GM20000 (cell line): ENCODE measurements at places on chromosomes 16 and 17.

DNA sequence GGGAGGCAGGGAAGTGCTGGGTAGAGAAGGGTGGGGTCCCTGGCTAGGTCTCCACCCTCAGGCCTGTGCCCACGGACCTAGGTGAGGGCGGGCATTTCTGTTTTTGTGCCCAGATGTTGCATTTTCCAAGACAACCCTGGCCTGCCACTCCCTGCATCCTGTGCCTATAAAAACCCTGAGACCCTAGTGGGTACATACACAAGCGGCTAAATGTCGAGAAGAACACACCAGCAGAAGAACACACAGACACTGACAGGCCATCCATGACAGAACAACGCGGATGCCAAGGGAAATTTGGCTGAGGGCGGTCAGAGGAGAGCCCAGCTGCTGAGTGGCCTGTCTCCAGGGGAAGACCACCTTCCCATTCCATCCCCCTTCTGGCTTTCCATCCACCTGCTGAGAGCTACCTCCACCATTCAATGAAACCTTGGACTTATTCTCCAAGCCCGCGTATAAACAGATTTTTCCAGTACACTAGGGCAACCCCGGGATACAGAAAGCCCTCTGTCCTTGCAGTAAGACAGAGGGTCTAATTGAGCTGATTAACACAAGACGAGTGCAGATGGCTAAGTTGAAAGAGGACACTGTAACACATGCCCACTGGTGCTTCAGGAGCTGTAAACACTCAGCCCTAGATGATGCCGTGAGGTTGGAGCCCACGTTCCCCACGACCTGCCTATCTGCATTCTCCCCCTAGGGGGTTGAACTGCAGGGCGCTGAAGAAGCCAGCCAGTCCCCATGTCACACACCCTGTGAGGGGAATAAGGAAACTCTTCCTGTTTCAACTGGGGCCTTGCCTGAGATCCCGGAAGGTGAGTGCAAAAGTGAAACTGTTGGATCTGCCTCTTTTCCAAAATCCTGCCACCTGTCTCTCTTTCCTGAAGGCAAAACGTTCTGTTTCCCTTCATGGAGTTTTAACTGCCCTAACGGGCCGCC is 147.2 kb upstream of the COX10 start:
- no peak for DNase-seq

DNA sequence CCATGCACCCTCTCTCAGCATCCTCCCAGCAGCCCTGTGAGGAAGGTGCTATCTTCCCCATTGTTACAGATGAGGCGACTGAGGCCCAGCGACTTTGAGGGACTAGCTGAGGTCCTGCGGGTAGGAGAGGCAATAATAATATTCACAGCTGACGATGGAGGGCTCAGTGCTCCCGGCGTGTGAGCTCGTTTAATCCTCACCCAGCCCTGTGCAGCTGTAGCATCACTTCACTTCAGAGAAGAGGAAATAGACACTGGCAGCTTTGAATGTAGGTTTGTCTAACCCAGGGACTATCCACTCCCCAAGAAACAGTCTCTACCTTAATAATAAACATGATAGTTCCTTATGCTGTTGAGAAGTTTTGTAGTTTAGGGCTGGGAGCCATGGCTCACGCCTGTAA is 21.6 kb downstream of the LASP1 start:
- no peak for DNase-seq

DNA sequence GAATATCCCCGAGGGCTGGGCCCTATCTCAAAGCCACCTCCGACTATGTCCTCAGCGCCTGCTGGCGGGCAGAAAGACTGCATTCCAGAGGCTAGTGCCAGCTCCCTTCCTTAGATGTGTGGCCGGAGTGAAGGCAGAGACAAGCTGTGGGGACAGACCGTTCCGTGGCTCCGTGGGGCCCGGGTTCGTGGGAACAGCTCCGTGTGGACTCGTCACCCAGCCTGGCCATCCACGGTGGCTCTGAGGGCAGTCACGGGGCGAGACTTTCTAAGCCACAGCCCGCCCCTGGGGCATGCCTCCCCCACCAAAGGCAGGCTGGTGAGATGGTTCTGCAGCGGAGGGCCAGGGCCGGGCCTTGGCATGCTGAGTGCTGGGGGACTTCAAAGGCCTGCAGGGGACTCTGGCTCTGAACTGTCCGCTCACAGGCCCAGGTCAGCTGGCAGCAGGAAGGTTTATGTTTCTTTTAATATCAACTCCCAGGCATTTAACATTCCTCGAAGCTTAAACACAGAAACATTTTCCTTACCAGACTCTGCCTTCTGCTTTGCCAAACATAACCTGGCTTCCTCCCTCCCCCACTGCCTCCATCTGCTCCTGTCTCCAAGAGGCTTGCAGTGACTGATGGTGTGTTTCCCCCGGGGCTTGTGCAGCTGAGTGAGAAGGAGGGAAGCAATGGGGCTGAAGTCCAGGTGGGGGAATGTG is 50.4 kb downstream of the TIMM22 start:
- DNase-seq, result no peak

DNA sequence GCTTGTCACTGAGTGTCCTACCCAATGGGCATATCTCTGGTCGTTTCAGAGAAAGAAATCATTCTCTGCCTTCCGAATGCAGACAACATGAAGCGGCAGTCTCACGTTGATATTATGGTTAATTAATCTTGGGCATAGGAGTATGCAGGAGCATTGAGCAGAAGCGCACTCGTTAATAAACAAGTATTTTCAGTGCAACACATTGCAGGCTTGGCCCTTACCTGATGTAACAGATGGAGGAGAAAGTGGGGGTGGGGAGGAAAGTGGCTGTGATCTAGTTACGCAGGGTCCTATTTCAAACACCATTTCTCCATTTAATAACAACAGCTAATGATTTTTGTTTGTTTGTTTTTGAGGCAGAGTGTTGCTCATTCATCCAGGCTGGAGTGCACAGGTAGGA is 414.0 kb upstream of the RBFOX1 start:
- DNase-seq, result no peak

- peak; percentile 96 for DNase-seq
Observed at GRCh38 chr16:67666559-67667452, at the start of the genes C16orf86 and ENKD1. TSS of gene C16orf86 (plus strand) at chr16:67666814. CDS start at chr16:67666971, 157 bp downstream. TSS of gene ENKD1 (minus strand) at chr16:67666750. CDS start at chr16:67666442, 308 bp downstream.

- DNase-seq, result peak; percentile 68
Observed at GRCh38 chr17:64306850-64307463, 43.9 kb upstream of the TEX2 start.

GRCh38 chr16:56013962-56014552 is 138.9 kb upstream of the CES5A start:
- no peak for DNase-seq

DNA sequence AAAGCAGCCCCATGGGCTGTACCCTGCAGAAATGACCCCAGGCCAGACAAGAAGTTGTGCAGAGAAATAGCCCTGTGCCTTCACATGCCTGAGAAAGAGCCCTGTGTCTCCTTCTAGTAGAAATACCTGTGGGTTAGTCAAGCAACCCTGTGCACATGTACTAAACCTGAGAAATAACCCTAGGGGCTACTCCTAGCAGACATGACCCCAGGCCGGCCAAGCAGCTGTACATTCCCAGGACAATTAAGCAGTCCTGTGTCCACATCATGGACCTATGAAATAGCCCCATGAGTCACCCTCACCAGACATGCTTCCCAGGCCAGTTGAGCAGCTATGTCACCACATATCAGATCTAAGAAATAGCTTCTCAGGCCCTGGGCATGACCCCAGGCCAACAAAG is 519.7 kb upstream of the CA10 start:
- DNase-seq, result no peak

DNA sequence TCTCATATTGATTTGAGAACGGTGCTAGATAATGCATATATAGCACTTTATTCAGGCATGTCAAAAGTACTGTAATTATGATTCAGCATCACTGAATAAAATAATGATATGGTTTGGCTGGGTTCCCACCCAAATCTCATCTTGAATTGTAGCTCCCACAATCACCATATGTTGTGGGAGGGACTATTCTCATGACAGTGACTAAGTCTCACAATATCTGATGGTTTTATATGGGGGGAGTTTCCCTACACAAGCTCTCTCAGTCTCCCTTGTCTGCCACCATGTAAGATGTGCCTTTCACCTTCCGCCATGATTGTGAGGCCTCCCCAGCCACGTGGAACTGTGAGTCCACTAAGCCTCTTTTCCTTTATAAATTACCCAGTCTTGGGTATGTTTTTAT is 25.6 kb upstream of the LONP2 start:
- no peak for DNase-seq

DNA sequence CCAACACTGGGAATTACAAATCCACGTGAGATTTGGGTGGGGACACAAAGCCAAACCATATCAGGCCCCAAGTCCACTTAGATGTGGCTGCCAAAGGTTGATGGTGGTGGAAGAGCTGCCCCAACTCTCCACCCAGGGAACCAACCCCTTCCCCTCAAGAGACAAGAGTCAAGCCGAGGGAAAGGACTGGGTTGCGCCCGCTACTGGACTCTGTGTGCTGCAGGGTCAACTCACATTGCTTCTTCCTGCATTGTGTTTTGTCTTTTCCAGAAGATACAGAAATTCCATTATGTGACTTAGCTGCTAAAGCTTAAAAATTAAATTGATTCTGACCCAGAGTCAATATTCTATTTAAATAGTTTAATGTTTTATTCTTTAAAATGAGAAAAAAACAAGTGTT is 58.5 kb downstream of the ADAMTS18 start:
- peak; percentile 10 for DNase-seq

DNA sequence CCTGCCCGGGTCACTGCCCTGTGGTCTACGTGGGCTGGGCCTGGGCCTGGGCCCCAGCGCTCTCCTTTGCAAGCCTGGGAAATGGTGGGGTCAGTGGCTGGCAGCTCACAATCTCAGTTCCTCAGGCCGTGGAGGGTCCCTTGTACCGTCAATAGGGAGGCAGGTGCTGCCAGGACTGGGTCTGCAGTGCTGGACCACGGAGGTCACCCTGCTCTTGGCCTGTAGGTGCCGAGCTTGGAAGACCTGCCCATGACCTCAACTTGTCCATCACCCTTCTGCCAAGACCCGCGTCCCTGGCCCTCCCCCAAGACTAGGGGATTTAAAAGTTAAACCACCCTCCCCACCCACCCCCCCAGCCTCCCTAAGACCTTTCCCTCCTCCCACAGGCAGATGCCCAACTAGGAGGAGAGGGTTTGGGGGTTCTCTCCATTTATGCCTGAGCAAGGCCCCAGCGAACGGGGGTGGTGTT is 2.5 kb downstream of the TBX2 start:
- DNase-seq, result no peak

DNA sequence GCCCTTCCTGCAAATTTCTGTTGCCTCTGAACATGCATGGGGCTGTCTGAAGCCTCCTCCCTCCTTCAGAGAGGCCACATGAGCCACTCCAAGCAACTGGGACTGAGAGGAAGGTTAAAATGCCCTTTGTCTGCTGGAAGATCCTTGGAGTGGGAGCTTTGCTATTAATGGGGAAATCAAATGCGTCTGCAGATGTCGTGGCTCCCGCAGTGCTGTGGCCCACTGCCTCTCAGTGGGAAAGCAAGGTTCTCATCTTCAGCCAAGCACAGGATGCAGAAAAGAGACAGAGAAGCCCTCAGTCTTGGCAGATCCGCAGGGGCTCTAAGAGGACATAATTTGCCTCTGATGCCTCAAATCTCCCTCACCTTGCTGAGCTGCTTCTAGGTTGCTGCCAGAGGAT is 34.8 kb downstream of the PEMT start:
- no peak for DNase-seq

DNA sequence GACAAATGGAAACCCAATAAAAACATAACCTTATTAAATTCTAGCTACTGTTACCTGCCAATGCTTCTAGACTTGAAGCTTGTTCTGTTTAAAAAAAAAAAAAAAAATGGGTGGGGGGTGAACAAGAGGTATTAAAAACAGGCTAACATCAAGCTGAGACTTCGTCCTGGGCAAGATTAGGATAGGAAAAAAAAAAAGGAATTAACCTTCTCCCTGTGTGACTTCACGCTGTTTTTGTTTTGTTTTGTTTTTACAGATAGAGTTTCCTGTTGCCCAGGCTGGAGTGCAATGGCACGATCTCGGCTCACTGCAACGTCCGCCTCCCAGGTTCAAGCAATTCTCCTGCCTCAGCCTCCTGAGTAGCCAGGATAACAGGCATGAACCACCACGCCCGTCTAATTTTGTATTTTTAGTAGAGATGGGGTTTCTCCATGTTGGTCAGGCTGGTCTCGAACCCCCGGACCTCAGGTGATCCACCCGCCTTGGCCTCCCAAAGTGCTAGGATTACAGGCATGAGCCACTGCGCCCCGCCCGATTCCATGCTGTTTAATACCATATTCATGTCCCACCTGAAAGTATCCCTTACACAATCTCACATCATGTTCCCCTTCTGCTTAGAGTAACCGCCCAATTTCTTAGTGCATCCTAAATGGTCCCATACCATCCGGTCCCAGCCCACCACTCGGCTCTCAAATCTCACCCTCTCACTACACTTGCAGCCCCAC is 2.2 kb downstream of the USP31 start:
- no peak for DNase-seq

- DNase-seq, result peak; percentile 70
Observed at GRCh38 chr17:76714822-76715495, 4.2 kb upstream of the MXRA7 start.

DNA sequence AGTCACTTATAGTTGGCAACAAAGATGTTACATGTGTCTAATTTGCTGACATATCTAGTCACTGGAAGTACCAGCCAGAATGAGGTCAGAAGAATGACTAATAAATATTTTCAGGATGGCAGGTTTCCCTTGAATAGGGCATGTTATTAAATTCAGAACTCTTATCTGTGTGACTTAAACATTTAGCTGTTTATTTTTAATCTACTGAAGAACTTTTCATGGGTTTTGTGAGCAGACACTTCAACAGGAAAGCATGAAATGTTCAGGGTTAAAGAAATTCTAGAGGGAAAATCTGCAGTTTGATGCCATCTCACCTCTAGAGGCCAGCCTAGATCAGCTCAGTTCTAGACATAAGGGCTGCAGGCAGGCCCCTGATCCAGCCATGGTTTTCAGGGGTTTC is 13.2 kb downstream of the JPT2 start:
- no peak for DNase-seq

DNA sequence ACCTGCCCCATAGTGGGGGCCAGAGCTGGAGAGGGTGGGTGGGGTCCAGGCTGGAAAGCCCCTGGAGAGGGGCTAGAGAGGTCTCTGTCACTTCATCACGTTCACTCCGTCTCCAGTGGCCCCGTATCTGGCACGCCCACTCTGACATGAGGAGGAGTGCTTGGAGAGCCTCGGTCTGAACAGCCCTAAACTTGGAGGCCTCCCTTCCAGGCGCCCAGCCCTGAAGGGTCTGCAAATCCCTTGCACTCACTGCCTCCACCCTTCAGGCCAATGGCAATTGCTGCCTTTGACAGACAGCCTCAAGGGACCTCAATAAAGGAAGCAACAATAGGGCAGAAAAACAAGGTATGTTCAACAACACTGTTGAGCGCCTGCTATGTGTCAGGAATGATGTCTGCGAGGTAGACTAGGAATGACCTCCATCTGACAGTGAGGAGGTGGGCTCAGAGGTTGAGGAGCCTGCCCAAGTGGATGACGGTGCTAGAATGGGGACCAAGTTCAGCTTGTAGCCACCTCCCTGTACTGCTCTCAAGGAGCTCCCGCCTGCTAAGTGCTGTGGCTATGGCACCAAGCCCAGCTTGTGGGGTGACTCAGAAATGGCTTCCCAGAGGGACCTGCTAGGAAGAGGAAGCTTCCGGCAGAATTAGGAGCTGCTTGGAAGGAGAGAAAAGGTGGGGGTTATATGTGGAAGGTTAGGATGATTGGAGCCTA is 2.9 kb upstream of the EPX start:
- no peak for DNase-seq

- no peak for DNase-seq
Observed at GRCh38 chr16:85005285-85006069, 5.9 kb downstream of the ZDHHC7 start.
